Activated T-cell treated with anti-CD3 and anti-CD28 coated beads for 48 hours (primary cell): ENCODE measurements at places on chromosomes 4 and X.

GRCh38 chr4:47185761-47186160, 154.4 kb downstream of the GABRB1 start:
- no peak for DNase-seq

GRCh38 chr4:56149591-56149990, 200.8 kb downstream of the CEP135 start:
- DNase-seq, result no peak

- DNase-seq, result no peak
Observed at GRCh38 chrX:115606861-115607260, 45.9 kb downstream of the PLS3 start.

DNA sequence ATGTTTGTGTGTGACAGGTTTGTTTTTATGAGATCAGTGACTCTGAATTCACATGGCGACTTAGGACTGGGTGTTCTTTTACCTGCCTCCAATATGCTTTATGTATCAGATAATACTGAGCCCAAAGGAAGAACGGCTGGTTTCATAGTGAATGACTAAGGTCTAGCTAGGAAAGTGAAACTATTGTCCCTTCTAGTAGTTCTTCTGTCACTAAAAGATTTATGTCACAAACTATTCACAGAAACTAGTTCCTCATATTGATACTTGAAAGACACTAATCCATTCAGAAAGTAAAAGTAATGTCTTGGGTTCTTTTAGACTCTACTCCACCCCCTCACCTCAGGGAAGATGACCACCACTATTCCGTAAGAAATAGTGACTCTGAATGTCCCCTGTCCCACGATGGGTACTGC, 81.7 kb downstream of the EGF start:
- no peak for DNase-seq

- no peak for DNase-seq
Observed at GRCh38 chr4:117420948-117421347, 335.6 kb upstream of the TRAM1L1 start.

DNA sequence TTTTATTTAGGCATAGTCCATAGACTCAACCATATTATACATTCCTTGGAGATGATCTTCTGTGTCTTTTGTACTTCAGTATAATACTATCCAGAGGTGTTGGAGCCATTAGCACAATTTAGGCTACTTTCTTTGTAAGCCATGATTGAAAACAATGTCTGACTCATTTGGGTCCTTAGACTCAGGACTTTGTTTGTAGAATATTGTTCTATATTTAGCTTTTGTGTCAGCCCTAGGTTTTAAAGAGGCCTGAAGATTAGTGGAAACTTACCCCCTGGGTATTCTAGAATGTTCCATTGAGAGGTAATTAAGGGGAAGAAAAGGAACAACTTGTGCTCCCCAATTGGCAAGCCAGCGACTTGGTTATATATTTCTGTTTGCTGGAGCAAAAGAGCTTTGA, 145.2 kb upstream of the SCML1 start:
- no peak for DNase-seq

DNA sequence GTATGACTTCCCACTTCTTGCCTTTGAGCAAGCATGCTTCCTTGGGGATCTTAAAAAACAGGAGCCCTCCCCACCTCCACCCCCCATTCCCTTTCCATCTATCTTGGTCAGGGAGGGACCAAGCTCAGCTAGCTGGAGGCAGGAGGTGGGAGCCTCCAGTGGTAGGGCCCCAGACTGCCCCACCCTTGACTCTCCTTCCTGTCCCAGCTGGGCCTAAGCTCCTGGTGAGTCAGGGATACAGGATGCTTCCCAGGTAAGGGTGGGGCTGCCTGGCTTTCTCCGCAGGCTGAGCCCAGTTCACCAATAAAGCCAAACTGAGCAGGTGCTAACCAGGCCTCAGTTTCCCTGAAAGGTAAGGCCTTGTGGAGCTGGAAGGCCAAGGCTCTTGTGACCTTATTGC, 15.2 kb downstream of the EFNB1 start:
- no peak for DNase-seq

- no peak for DNase-seq
Observed at GRCh38 chr4:37803348-37803973, 23.0 kb upstream of the PGM2 start.
